H9 (cell line): ENCODE measurements at places on chromosomes 6 and 20.

DNA sequence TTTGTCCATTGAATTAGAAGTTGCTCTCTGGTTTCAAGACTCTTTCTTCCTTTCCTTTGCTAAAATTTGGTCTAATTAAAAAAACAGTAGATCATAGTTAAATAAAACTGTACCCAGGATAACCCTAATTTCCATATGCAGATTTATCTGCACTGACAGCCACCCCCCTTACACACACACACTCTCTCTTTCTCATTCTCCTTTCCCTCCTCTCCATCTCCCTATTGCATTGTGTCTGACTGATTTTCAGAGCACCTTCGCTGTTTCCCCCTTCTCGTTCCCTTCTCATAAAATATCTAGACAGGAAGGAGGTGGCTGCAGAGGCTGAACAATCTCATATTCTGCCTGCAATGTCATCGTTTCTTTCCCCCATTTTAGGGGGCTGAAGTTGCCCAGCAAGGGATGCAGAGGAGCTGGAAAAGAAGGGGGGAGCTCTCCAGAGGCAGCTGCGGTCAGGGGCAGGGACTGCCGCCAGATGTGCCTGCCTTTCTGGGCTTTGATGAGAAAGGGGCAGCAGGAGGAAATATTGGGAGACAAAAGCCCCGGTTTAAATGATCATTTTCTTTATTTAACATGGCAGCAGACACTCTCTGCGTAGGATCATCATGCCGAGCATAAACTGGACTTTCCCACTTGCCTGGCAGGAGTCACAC, 22.5 kb upstream of the MMS22L start:
- H3K4me1 ChIP-seq: peaks cover 3% of the 10 kb centered on the region; the same call in 1 of the 2 replicates
- H3K27me3 ChIP-seq: no peaks in the 10 kb centered on the region
- no peaks in the 10 kb centered on the region; the same call in 2 of the 3 replicates for H3K36me3 ChIP-seq
- DNase-seq: no peak

- DNase-seq: peak; percentile 46
- no peaks in the 10 kb centered on the region for H3K27me3 ChIP-seq
- H3K36me3 ChIP-seq: peaks cover 18% of the 10 kb centered on the region
- H3K4me3 ChIP-seq: no peak overlapping the region
- no peak overlapping the region for H3K27ac ChIP-seq
Observed at GRCh38 chr6:39451831-39452230, 129.3 kb upstream of the KCNK16 start.

- DNase-seq: no peak
- H3K27ac ChIP-seq: no peak overlapping the region
- H3K4me1 ChIP-seq: 0 out of 2 replicates have a peak, but pooled peaks cover 2% of the 10 kb centered on the region
Observed at GRCh38 chr6:47674673-47675072, 23.7 kb upstream of the ADGRF4 start.

DNA sequence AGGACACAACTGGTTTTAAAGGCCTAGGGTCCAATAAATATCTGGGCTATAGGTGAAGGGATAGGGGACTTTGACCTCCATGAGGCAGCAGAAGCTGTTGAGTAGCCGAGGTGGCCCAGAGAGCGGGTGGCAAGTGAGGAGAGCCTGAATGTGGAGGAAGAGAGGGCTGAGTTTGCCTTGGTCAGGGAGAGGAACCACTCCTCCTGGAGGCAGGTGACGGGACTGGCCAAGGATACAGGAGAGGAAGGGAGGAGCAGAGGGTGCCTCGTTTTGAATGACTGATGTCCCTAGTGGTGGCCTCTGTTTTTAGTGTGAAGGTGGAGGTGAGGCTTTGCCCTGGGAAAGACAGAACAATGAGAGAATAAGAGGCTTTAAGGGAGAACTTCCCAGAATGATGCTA, 19.1 kb upstream of the AAR2 start:
- no peak overlapping the region for H3K4me3 ChIP-seq
- H3K4me1 ChIP-seq: no peaks in the 10 kb centered on the region

- no peaks in the 10 kb centered on the region; the same call in 1 of the 2 replicates for H3K36me3 ChIP-seq
- no peak overlapping the region for H3K4me3 ChIP-seq
- no peak for DNase-seq
Observed at GRCh38 chr6:170039156-170040114, 251.4 kb downstream of the DLL1 start.

- peaks cover 3% of the 10 kb centered on the region; the same call in 1 of the 2 replicates for H3K4me1 ChIP-seq
- H3K4me3 ChIP-seq: no peak overlapping the region
- H3K36me3 ChIP-seq: no peaks in the 10 kb centered on the region; the same call in 1 of the 3 replicates
- no peak overlapping the region for H3K27ac ChIP-seq
- no peak for DNase-seq
- H3K27me3 ChIP-seq: no peaks in the 10 kb centered on the region
Observed at GRCh38 chr6:14312587-14312986, 195.0 kb downstream of the CD83 start.
